ENCODE measurements at places on chromosomes 4 and X.

DNA sequence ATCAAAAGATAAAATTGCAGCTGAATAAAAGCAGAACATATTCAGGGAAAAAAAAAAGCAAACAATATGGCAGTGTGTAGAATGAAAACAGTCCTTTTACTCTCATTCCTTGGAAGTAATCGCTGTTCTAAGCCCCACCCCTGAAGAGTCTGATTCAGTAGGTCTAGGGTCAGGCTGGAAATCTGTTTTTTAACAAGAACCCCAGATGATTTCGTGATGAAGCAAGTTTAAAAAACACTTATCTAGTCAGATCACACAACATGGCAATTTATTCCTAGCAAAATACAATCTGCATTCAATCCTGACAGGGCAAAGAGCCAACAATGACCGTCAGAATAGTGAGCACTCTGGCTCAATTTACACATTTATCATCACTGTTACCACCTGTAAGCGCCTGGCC lies 16.1 kb downstream of the FAM120C start:
- no peak for DNase-seq

DNA sequence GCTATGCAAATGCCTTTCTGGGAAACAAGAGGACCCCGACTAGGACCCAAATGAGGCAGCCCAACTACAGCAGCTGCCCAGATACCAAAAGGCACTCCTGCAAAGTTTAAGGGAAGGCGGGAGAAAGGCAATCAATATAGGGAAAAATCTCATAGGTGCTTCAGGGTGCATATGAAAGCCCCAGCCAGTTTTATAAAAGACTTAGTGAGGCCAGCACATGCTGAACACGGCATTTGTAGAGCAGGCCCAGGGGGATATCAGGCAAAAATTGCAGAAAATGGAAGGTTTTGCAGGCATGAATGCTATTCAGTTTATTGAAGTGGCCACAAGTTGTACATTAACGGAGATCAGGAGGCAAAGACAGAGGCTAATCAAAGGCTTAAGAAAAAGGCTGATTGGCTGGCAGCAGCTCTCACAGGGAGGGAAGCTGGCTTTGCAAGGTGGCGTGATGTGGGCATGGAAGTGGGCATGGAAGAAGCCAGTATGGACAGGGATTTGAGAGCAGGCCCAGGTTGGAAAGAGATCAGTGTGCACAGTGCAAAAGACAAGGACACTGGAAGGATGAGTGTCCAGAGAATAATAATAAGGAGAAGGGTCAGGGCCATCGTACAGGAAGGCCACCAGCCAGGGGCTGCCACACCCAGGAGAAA lies 37.7 kb upstream of the UGT2B7 start:
- DNase-seq: no peak

DNA sequence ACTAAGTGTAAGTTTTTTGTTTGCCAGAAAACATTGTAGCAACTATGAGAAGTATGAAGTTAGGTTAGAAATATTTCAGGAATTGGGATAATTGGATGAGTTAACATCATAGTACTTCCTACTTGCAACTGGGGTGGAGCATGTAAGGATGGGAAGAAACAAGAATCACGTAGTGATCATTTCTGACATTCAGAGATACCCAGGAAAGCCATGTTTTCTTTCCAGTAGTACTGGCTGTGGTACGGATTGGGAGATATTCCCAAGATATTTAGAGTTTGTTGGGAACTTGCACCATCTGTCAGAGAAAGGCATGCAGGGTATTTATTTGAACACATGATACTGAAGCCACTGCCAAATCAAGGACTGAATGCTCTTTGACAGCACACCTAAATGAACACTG lies 87.6 kb upstream of the SLC4A4 start:
- DNase-seq: no peak

DNA sequence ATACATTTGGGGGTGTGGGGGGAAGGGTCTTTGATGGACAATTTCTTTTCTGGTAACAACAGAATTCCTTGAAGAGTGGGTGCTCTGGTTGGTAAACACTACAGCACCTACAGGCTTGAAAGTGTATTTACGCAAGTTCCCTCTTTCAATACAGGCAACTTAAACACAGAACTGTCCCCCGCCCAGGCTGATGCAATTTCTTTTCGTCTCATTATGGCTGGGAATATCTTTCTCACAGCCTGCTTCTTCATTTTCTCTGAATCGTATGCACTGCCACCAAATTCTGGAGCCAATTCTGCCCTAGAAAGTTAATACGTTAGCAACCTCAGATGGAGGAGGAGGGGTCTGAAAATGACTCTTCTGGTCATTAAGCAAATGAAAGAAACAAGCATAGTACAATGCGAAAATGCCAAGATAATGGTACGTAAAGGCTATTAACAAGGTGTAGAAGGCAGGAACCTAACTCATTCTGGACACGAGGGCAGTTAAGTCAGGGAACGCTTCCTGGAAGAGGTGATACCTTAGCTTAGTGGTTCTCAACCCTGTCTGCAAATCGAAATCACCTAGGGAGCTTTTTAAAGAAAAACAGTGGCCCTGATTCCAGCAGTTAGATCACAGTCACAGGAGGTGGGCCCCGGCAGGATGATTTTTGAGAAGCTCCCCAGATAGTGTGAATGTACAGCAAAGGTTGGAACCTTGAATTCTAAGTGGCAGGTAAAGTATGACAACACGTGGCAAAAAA lies 1.0 kb downstream of the AGA start:
- peak; percentile 26 for DNase-seq

GRCh38 chr4:89913623-89914022 lies 19.0 kb downstream of the MMRN1 start:
- DNase-seq: no peak
